Iris pigment epithelial cell (primary cell): ENCODE measurements at places on chromosomes 1 and 21.
A peak's percentile ranks its signal among the peaks of the same experiment; 100 is the strongest.

- DNase-seq: no peak
Observed at GRCh38 chr21:45532826-45533360, 9.3 kb downstream of the SLC19A1 start.

DNA sequence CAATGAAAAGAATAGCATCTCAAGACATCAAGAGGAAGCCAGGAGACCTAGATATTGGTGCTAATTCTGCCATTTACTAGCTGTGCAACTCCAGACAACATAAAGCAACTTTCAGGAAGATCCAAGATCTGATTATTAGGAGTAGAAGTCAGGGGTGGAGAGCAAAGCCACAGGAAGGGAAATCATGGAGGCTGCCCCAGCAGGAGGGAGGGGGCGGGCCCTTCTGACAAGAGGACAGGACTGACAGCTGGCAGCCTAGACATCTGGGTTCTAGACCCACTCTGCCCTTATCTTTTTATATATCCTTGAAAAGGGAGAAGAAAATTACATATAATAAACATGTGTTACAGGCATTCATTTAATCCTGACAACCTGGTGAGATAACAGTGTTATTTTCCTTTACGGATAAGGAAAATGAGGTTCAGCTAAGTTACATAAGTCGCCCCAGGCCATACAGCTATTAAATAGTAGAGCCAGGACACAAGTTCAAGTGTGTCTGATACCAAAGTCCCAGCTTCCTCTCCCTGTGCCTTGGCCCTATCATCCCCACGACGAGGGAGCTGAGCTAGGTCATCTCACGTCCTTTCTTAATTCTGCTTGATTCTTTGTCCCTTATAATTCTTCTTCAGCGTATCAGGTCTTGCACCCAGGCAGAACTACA is 46.6 kb downstream of the ARHGEF11 start:
- DNase-seq: no peak

DNA sequence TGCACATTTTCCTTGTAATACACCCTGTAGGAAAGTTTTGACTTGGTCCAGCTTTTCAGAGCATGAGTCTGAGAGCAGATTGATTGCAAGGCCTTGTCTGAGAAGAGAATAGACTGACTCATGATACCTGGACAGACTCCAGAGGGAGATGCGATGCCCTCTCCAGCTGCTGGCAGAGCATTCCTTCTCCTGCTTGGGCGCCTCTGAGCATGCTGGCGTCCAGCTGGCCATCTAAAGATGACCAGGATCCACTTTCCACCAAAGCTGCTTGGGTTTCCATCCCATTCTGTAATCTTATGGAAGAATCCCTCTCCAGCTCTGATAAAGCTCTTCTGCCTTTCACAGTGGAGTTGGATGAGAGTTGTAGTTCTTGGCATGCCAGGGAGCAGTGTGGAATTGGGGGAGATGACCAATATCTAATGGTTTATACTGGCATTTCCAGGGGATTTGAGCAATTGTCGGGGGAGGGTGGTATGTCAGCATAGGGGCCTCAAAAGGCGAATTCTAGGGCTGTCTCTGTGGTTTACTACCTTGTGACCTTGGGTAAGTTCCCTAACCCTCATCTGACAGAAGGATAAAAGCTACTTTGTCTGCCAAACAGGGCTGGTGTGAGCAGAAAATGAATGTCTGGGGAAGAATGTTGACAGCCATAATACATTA is 19.5 kb downstream of the SZRD1 start:
- peak; percentile 77 for DNase-seq

DNA sequence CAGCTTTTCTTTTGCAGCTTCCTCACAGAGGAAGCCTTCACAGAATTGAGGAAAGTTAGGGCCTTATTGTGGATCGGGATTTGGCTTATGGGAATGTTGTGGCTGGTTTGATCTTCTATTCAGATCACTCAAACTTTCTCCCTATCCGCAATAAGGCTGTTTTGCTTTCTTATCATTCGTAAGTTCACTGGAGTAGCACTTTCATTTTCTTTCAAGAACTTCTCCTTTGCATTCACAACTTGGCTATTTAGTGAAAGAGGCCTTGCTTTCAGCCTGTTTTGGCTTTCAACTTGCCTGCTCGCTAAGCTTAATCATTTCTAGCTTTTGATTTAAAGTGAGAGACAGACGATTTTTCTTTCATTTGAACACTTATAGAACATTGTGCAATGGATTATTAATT is 181.9 kb upstream of the B3GALT2 start:
- DNase-seq: no peak

DNA sequence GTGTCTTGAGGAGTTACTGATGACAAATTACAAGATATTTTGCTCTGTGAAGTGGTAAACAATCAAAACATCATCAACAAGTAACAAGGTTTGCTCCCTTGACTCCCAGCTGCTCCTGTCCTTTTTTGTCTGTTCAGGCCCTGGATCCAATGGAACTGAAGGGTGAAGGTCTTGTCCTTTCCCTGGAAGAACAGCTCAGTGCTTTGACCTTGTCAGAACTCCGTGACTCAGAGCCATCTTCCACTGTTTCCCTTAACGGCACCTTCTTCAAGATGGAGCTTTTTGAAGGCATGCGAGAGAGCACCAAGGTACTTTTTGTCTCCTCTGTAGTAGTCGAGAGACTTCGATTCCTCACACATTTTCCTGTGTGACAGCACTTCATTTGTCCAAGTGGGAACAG is 29.0 kb downstream of the TRIM45 start:
- DNase-seq: peak; percentile 44
